ENCODE measurements at places on chromosomes 12 and 14. TPM values are rescaled to one million over a fixed set of nuclear protein-coding genes. Genes with fewer than 3 reads are reported as not detected.

The MYH6 gene
- not detected for total RNA-seq

The TROAP gene
- 35.8 TPM for total RNA-seq

The MOK gene
- total RNA-seq, result 36.6 TPM

DNA sequence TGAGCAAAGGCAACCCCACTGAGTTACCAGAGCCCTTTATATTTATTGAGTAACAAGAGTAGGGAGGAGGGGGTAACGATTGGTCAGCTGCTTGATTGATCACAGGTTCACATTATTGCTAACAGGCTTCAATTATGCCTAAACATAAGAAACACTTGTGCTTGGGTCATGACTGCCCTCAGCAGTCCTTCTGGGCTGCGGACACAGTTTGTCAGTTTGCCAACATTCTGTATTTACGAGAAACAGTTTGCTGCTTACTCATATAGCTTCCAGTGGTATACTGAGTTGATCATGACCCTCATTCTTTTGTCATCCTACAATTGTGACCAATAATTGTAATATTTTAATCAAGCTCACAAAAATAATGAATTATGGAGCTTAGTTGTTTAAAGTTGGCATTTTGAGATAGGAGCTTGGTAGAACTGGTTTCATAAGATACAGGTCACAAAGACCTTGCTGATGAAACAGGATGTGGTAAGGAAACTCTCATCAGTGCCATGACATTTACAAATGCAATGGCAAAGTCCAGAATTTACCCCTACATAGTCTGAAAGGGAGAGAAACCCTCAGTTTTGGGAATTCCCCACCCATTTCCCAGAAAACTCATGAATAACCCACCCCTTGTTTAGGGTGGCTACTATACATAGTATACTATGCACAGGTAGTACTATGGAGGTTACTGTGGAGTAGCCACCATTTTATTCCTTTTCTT is 1421.0 kb upstream of the FLRT2 start:
- peak; percentile 48 for DNase-seq

GRCh38 chr12:54207539-54208294 is 18.9 kb upstream of the SMUG1 start:
- DNase-seq, result peak; percentile 53

DNA sequence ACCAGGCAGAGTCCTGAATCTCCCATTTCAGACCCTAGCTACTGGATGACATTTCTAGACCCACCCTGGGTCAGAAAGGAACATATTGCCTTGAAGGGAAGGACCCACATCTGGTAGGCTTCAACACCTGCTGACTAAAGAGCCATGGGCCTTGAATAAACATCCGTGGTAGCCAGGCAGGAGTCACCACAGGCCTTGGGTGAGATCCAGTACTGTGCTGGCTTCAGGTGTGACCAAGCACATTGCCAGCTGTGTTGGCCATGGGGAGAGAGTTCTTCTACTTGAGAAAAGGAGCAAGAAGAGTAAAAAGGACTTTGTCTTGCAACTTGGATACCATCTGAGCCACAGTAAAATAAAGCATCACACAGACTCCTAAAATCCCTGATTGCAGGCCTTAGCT is 332.6 kb downstream of the SLC16A7 start:
- peak; percentile 50 for DNase-seq

- DNase-seq, result peak; percentile 86
Measured at GRCh38 chr14:79018836-79019235, 848.7 kb downstream of the NRXN3 start.

GRCh38 chr12:43696154-43696553 is 62.4 kb downstream of the PUS7L start:
- no peak for DNase-seq

GRCh38 chr14:60935319-60935718 is 45.6 kb downstream of the TRMT5 start:
- DNase-seq, result no peak

GRCh38 chr12:109418848-109419480 is 58.1 kb downstream of the KCTD10 start:
- no peak for DNase-seq

DNA sequence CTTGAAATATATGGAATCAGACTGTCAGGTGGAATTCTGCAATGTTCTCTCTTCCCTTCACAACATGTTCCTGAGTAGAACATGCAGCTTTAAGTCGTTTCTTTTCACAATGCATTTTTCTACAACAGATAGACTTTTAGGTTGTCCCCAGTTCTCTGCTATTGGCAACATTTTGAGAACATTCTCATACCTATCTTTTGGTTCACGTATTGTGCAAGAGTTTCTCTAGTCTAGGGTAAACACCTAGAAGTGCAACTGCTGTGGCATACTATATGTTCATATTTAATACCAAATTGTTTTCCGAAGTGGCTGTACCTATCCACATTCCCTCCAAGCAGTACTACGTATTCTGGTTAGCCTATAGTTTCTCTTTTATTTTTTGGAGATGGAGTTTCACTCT is 32.1 kb downstream of the PPTC7 start:
- DNase-seq, result no peak
